Pons (tissue), 1 donor: ENCODE measurements at places on chromosomes 6 and 20.
A peak's percentile ranks its signal among the peaks of the same experiment; 100 is the strongest.

- DNase-seq, result peak; percentile 48
Observed at GRCh38 chr6:138162111-138162954, 594 bp downstream of the ARFGEF3 start.

DNA sequence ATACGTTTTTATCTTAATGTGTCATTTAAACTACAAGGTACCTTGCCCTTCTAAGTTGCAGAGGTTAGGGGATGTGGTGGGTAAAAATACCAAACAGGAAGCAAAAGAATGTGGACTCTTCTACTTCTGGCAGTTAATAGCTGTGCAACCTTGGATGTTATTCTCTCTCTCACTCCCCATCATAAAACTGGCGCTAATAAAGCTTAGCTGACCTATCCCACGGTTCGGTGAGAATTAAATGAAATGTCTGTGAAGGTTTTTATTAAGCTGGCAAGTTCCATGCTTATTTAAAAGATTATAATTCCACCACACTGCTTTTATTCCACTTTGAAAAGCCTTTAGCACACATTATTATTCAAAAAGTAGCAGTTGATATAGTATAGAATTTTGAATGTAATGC is 127.8 kb upstream of the SLC22A23 start:
- DNase-seq, result no peak

GRCh38 chr6:19719691-19720128 is 117.5 kb upstream of the ID4 start:
- no peak for DNase-seq

GRCh38 chr6:167161851-167162467 is 4.2 kb upstream of the GPR31 start:
- no peak for DNase-seq

GRCh38 chr20:24935140-24935539 is 13.9 kb upstream of the CST7 start:
- DNase-seq, result no peak

GRCh38 chr6:126524811-126525326 is 185.0 kb downstream of the CENPW start:
- DNase-seq, result no peak

GRCh38 chr6:29941471-29941870 is 861 bp upstream of the HLA-A start:
- DNase-seq, result peak; percentile 21

DNA sequence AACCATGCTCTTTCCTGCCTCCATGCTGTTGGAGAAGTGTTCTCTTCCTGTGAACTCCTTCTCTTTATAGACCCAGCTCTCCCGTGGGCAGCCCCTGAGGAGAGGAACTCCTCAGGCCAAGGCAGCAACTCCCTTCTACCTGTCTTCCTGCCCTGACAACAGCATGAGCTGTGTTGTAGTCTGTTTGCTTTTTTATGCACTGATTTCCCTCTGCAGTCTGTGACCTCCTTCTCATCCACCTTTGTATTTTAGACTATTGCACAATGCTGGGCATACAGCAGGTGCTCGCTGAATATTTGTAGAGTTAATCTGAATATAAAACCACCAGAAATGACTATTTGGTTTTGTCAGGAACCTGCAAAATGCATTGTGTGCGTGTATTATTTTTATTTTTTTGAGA is 152.2 kb upstream of the CHD6 start:
- no peak for DNase-seq

DNA sequence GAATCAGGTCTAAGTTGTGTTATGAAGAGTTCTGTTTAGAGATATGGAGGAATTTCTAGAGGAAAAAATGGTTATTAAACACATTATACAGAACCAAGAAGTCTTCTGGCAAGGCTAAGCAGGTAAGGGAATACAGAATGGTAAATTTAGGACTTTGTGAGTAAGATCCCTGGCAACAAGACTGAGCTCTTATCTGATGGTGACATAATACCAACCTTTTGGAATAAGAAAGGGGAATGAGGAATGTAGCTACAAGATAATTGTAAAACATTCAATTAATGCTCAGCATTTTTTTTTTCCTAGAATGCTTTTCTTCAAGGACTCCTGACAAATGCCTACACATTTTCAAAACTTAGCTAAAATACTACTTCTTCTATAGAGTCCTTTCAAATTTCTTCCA is 51.8 kb downstream of the CYB5R4 start:
- no peak for DNase-seq

DNA sequence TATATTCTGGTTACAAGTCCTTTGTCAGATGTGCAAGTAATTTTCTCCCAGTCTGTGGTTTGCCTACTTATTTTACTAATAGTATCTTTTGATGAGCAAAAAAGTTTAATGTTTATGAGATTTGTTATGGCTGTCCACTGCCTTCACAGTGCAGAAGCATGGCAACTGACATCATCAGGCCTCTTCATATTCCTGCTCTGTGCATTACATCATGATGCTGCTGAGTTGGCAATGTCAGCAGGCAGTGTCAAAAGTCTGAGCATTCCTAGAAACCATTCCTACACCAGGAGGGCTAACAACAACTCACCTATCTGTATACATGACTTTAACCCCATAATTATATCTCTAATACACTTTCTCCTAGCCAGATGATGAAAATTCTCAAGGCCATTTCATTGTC is 10.8 kb upstream of the OR2B2 start:
- DNase-seq, result no peak

DNA sequence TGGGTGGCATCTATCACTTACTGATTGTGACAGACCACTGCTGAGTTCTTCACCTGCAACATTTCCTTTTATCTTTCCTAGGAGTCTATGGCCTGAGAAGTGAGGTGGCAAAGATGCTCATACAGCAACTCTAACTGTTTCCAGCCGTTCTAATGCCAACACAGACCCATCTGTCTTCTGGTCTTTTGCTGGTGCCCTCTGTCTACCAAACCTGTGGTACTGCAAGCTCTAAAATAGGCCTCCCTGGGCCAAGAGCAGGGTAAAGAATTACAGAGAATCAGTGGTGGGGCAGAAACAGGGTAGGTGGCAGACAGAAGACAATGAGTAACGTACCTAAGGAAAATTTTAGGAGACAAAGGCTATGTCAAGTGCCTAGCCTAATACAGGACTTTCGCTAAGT is 611.0 kb upstream of the FLRT3 start:
- peak; percentile 47 for DNase-seq
